ENCODE measurements at places on chromosomes 13 and 19.

GRCh38 chr19:54451331-54451871 lies 2.4 kb downstream of the LENG8 start:
- no peak for DNase-seq

- DNase-seq = peak; percentile 93
Observed at GRCh38 chr19:52453324-52454094, at the start of gene ZNF578. Gene ZNF578 (plus strand): TSS chr19:52453553. CDS start chr19:52501846, 48,293 bp downstream.

DNA sequence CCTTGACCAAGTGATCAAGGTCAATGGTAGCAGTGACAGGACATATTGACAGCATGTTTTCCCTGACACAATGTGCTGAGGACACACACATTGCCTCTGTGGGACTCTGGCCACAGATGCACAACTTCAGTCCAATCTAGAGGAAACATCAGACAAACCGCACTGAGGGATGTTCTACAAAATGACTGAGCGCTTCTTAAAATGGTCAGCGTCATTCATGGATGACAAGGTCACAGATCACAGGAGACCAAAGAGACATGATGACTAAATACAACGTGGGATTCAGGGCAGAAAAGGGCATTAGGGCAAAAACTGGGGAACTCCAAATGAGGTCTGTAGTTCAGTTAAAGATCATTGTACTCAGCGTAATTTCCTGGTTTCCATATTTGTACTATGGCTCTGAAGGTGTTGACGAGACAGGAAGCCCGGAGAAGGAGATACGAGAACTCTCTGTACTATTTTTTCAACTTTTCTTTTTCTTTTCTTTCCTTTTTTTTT lies 20.6 kb downstream of the PBX4 start:
- DNase-seq = no peak

DNA sequence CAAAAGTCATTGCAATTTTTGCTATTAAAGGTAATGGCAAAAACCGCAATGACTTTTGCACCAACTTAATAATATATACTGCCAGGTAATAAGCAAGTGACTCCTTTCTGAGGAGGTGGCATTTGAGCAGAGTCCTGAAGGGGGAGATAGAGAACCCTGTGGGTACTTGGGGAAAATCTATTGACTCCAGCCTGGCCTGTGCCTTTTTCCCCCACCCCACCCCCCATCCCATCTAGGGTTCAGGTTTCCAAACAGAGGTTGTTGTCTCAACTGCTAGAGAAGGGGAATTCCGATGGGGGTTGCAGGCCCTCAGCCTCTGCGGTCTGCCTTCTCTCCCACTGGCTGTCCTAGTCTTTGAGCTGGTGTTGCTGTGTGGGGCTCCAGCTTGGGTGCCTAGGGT lies 11.5 kb downstream of the S1PR2 start:
- no peak for DNase-seq

- no peak for DNase-seq
Observed at GRCh38 chr19:13120031-13120430, 2.0 kb downstream of the NACC1 start.

GRCh38 chr13:49213997-49214916 lies 5.9 kb upstream of the MLNR start:
- no peak for DNase-seq

- DNase-seq = no peak
Observed at GRCh38 chr13:74978591-74978990, 503.4 kb downstream of the TBC1D4 start.

GRCh38 chr13:42847891-42848663 lies 66.7 kb downstream of the FAM216B start:
- no peak for DNase-seq

DNA sequence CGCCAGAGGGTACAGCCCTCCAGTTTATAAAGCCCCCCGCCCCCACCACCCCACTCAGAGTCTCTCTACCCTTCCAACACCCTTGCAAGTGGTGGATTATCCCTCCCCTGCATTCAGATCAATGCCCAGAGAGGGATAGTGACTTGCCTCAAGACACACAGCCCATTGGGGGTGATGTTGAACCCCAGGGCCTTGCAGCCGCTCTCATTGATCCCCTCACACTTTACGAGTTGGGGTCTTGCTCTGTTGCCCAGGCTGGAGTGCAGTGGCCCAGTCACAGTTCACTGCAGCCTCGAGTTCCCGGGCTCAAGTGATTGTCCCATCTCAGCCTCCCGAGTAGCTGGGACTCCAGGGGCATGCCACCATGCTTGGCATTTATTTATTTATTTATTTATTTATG lies 11.2 kb downstream of the TLE2 start:
- no peak for DNase-seq

DNA sequence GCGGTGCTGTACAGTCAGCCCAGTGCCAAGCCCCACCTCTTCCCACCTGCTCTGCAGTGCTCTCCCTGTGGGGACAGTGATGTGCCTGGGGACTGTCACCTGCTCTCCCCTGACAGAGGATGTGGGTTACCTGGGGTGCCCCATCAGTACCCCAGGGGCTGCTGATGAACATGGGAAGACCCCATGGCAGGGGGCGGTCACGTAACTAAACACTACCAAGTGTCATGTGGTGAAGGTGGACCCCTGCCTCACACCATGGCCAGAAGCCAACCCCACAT lies 12.7 kb downstream of the KDM4B start:
- no peak for DNase-seq

GRCh38 chr19:47652285-47652684 lies 43.4 kb downstream of the BICRA start:
- no peak for DNase-seq

GRCh38 chr13:25493931-25494640 lies 122.3 kb downstream of the ATP8A2 start:
- DNase-seq = peak; percentile 60

DNA sequence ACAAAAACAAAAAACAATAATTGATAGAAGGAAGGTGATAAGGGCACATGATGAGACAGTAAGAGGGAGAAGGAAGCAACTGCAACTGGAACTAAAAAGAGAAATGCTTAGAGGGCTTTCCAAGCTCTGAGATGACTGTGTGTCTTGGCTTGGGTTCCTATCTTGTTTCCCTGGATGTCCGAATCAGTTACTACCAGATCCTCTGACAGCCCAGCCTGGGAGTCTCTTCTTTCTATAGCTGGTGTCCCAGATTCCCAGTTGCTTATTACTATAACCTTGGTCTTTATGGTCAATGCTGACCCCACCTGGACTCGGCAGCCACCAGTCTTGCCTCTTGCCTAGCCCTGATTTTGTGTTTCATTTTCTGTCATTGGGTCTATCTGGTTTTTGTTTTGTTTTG lies 116.4 kb downstream of the RFC3 start:
- no peak for DNase-seq

All from esophagus muscularis mucosa (tissue), 4 donors.